ENCODE measurements at places on chromosomes 3 and 15. TPM values are rescaled to one million over a fixed set of nuclear protein-coding genes. Genes with fewer than 3 reads are reported as not detected.

- no peak for DNase-seq
Observed at GRCh38 chr15:92153620-92154019, 240.1 kb upstream of the ST8SIA2 start.

MEX3B gene
- 0.57 TPM for total RNA-seq

LMAN1L gene
- total RNA-seq, result not detected

DNA sequence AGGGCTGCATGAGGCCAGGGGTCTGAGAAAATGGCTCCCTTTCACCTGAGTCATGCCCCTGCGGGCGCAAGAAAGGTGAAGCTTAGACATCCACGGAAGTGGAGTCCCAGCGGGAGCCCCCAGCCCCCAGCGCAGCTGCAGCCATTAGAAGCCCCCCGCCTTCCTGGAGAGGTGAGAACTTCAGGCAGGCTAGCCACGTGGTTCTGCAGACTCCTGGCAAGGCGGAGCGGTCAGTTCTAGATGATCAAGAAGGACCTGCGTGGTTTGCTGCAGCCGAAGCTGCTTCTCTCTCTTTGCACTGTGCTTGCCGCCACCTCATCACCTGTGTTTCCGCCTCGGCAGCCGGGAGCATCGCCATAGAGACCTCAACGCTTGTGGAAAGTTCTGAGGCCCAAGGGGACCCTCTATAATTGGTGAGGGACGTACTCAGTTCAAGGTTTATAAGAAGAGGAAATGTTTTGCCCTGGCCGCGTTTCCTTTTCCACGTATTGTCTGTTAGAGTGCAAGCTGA, 15.8 kb upstream of the KCNMB3 start:
- DNase-seq, result no peak

DNA sequence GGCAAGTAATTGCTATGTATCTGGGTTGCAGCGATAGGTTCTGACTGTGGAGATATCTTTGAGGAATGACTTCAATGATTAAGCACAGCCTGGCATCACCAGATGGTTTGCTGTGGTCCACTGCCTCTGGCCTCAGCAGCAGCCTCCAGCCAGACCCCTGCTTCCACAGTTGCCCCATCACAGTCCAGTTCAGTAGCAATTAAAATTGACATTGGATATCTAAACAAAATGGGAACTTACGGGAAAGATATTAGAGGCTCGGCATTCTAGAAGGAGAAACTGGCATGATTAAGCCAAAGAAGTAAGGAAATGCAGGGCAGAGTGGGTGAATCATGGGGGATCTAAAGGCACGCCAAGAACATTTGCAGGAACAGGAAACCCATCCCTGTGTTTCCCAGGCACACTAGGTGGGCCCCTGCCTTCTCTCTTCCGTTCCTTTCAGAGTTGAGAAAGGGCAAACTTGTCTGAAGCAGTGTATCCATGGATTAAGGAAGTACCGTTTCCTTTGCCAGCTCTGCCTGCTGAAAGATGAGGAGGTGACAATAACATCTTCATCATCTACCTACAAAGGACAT, 36.3 kb upstream of the SH3BP5 start:
- no peak for DNase-seq

- DNase-seq, result no peak
Observed at GRCh38 chr15:66565741-66566144, at the start of gene LCTL. Gene LCTL, minus strand, starts transcription at chr15:66565998. Its CDS starts 633 bp downstream, at chr15:66565365.

GRCh38 chr3:74039105-74039504, 414.4 kb upstream of the PDZRN3 start:
- no peak for DNase-seq

RLBP1 gene
- not detected for total RNA-seq

SPTBN5 gene
- 4.0 TPM for total RNA-seq

Measured in esophagus squamous epithelium (tissue), 5 donors.